ENCODE measurements at places on chromosomes 3 and 15.

DNA sequence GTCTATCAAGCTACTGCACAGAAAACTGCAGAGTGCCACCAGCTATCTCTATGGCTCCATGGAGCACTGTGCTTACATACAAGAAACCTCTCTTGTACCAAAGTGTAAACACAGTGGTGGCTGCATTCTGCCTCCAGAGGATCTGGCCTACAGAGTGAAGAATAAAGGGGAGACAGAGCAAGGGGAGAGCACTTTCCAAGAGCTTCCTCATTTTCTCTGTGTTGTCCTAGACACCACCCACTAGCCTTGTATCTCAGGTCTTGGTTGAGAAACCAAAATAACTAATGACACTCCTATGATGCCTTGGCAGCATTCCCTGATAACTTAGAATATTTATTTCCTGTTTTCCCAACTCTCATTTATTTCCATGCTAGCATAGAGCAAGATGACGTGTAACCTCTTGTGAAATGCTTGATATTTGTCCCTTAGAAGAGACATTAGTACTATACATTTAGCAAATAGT lies 56.9 kb upstream of the PHLDB2 start:
- DNase-seq: peak; percentile 98

GRCh38 chr3:27521179-27521871 lies 37.1 kb upstream of the SLC4A7 start:
- DNase-seq: peak; percentile 99

DNA sequence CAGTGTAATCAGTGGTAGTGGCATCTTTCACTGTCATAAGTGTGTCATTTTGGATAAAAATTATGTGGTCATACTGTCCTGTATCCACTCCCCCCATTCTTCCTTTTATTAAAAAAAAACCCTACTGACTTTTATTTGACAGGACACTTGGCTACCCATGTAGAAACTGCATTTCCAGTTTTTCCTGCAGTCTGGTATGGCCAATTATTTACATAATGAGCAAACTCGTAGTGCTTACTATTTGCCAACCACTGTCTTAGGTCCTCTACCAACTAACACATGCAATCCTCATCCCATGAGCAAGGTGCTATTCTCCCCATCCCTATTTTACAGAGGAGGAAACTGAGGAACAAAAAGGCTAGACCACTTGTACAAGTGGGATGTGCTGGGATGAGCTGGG lies 129.1 kb downstream of the MECOM start:
- DNase-seq: no peak

DNA sequence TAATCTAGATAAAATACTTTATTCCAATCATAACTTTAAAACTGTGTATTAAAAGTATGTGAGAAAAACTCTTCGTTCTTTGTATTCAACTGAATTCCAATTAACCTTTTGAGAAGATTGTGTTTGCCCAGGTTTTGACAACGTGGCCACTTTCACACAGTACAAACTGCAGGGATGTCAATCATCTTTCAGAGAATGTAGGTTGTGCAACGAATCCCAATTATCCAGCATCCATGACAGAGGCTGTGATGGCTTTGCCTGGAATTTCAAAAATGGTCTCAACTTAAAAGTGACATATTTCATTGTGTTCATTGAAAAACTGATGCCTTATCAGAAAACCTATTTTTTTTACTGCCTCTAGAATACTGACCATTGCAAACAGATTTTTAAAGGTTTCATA lies 615.1 kb upstream of the KCNMB2 start:
- DNase-seq: no peak

- no peak for DNase-seq
These were observed 217.8 kb upstream of the EOMES start for GRCh38 chr3:27939940-27940339.

DNA sequence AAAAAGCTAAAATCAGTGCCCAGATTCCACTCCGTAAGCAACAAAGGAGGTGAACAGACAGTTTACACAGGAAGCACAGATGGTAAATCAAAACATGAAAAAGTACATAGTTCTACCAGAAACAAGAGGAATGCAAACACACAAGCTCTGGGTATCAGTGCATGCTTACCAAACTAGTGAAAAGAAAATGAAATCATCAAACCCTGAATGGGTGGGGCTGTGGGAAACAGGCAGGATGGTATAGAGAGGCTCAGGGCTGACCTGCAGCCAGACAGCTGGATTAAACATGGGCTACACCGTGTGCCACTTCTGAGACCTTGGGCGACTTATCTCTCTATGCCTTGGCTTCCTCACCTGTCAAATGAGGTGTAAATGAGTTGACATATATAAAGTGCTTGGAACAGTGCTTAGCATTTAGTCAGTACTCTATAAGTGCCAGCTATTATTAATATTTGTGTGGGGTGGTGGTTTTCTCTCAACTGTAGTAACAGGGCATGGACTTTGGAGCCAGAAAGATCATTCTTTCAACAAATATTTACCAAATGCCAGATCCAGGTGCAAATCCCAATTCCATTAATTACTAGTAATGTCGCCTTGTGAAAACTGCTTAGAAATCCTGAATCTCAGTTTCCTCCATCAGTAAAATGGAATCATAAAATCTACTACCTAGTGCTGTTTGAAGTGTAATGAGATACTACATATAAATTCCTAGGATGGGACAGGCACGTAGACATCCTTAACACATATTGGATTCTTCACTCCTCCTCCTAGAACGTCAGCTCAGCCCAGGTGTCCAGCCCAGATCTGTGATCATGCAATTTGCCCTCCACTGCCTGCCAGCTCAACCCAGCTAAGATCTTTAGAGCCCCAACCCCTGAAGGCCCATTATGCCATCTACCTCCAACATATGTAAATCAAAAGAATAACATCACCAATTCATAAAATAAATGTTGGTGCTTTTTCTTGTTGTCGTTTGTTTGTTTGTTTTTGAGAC lies 55.5 kb upstream of the SMAD3 start:
- no peak for DNase-seq

GRCh38 chr15:90087454-90088154 lies 14.7 kb downstream of the IDH2 start:
- peak; percentile 35 for DNase-seq

GRCh38 chr3:190972840-190973270 lies 110.4 kb upstream of the GMNC start:
- no peak for DNase-seq

DNA sequence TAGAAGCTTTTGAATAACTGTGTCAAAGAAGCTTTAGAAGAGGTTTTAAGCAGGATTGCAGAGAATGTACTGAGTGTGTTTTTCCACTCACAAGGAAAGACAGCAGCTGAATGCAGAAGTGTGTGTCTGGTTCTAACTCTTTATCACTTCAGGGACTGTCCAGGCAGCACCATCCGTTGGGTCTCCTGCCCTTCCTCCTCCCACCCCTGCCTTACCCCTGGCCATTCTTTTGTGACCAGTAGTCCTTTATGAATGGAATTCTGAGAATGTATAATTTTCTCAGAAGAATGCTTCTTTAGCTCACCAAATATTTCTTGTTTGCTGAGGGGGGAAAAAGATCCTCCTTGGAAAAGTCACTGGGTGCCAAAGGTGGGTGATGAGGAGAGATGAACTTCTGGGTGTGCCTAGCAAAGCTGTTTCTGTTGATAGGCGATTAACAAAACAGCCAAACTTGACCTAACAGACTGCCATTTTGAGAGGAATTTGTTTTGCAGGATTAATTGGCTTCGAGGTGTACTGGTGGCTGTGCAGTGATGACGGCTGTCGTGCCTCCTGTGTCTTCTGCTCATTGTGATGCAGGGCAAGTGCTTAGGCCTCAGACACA lies 70.9 kb downstream of the IGF1R start:
- DNase-seq: no peak

DNA sequence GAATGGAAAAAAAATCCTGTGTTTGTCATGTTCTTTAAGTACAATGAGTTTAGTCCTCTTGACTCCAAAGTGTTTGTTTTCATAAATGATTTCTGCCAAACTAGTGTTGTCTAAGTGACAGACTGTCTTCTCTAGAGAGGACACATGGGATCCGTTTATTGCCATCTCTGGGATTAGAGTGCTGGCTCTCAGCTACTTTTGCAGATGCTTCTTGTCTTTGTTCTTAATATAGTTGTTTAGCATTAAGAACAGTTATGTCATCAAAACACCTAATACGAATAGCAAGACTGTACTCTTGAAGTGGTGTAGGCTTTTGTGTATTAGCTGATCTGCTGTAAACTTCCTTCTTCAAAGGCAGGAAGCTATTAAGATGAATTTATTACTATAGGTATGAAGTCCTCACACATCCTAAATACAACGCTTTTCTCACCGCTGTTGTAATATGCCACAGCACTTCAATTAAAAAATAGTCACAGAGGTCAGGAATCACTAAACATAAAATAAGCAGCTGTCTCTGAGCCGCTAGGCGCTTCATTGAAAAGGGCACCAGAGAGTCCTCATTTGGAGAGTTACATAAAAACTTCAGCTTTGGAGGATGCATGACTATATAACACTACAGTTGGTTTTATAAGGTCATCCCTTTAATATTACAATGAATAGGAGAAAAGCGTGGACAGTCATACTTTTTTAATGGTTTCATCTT lies 128.3 kb upstream of the ZNF385D start:
- no peak for DNase-seq

DNA sequence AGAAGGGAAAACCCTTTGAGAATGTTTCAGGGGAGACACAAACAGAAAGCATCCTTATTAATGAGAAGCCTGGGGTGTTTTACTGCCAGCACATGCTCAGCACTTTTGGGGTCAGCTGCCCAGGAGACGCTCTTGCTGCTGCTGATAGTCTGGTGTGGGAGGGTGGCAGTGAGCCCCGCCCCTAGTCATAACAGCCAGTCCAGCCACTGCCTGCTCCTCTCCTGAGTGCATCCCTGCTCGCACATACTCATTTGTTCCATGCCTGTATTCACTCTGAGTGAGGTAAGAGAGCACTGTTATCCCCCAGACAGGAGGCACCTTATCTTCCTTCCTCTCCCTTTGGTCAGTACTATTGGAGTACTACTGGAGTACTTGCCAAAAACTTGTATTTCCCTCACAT lies 101.3 kb downstream of the ETFA start:
- peak; percentile 33 for DNase-seq

- peak; percentile 9 for DNase-seq
These were observed 54.7 kb downstream of the TP63 start for GRCh38 chr3:189685860-189686259.

- no peak for DNase-seq
These were observed 66.6 kb upstream of the TGFBR2 start for GRCh38 chr3:30539772-30540171.

- DNase-seq: peak; percentile 75
These were observed 144.6 kb upstream of the IL12A start for GRCh38 chr3:159843840-159844730.

DNA sequence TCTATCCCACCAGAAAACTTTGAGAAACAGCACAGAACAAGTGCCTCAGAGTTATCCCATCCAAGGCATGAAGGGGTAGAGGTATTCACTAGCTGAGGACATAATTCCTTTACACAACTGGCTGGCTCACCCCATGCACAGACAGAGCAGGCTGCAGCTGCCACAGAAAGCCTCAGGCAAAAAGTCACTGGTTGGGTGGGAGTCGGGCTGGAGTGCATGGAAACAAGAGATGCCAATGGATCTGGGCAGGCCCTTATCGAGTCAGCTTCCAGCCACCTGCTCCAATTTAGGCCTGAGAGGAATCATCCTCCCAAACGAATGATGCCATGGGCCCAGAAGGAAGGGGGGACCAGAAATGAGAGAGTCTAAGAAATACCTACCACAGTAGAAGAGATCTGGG lies 83.0 kb downstream of the RSL24D1 start:
- DNase-seq: no peak

- no peak for DNase-seq
These were observed 327.8 kb upstream of the SLCO3A1 start for GRCh38 chr15:91525751-91526150.

- no peak for DNase-seq
These were observed 222.1 kb upstream of the LMCD1 start for GRCh38 chr3:8279476-8279875.

DNA sequence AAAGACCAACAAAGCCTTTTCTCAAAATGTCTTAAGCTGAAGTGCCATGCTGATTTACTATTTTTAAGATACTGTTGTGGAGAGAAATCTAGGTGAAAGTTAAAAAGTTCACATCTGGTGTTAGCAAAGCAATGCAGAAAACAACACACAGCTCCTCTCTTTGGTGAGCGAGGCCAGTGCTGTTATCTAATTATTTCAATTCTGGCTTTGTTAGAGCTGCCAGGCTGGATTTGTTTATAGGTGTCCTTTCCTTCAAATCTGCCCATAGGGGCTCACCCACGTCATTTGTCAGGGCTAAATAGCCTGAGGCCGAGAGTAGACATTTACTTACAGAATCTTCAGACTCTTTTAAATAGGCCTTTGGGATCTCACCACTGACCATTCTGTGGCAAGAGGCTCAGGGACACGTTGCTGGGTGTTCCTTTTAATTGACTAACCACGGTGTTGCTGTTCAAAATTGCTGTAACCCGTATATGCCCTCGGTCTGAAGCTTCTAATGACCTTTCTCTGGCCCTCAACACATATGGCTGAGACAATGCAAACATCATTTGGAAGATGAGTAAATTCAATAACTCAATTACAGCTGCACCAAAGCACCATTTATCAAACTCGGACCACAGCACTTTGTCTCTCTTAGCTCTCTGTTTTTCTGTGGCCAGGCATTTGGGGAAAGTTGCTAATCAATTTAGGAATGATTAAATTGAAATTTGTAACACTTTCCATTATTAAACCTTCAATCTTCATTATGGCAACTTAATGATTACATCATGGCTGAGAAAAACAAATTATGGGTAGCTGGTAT lies 152.6 kb downstream of the PDZRN3 start:
- no peak for DNase-seq

DNA sequence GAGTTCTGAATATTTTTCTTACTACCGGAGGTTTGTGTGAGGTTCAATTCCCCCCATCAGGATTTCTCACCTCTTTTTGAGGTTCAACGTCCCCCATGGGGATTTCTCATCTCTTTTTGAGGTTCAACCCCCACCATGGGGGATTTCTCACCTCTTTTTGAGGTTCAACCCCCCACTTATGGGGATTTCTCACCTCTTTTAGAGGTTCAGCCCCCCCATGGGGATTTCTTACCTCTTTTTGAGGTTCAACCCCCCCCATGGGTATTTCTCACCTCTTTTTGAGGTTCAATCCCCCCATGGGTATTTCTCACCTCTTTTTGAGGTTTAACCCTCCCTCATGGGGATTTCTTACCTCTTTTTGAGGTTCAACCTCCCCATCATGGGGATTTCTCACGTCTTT lies 26.3 kb downstream of the NDUFB4 start:
- DNase-seq: no peak

- DNase-seq: peak; percentile 27
These were observed 4.3 kb downstream of the TMPRSS7 start for GRCh38 chr3:112038863-112039262.

DNA sequence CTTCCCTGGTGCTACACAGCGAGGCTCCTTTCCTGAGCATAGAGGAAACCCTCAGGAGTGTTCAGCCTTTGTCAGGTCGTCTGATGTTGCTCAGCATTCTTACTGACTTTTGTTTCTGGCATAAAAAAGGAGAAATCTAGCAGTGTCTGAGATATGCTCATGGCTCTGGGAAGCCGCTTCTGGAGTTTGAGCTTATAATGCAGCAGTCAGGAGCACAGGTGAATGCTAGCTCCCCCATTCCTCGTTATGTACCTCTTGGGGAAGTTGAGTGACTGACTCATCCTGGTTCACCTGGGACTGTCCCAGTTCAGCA lies 49.2 kb upstream of the MYZAP start:
- no peak for DNase-seq

- DNase-seq: peak; percentile 93
These were observed 482.7 kb upstream of the ADAMTS9 start for GRCh38 chr3:65170390-65171042.
